ENCODE measurements at places on chromosomes 5 and 9.

DNA sequence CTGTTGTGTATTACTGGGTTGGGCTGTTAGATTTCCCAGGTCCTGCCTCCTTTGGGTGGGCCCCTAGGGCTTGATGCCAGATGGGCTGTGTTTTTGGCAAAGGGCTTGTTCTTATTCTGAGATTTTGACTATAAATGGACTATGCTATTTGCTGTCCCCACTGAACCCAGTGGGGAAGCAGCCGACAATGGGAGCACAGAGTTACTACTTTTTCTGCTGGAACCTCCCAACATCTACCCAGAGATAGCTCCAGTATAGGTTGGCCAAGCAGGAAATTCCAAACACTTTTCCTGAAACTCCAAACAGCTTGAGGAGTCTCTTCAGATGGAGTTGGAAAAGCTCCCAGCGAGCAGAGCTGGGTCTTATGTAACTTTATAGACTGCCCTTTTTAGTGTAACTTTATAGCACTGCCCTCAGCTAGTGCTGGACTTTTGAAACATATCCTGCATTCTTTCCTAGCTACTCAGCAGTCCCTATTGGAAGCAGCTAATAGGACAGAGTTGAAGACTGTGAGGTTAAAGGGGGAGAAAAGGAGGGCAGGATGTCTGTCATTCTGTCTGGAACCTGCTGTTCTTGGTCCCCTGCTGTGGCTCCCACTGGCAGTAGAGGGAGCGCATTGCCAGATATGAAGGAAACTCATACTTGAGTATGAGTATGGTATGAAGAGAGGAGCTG, 21.0 kb downstream of the RUSC2 start:
- DNase-seq: peak; percentile 93

- no peak for DNase-seq
Measured at GRCh38 chr5:75640395-75640794, 29.1 kb downstream of the ANKDD1B start.

DNA sequence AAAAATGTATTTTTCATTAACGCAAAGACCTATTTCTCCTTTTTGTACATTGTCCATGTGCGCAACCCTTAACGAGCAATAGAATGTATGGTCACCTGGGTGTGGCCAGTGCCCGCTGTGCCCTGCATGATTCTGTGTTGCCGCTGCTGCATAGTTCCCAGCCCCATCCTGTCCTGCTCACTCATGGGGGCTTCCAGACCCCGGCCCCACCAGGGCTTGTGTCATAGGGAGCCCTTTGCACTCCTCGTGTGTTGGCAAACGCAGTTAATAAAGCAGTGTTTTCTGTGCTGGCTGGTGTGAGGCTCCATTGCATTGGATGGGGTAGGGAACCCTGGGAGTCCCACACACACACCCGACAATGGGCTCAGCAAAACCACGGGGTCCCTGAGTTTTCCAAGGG, 49.7 kb downstream of the SAR1B start:
- DNase-seq: no peak

GRCh38 chr9:19156026-19156474, 28.8 kb upstream of the PLIN2 start:
- DNase-seq: no peak

GRCh38 chr5:62717301-62717933, 138.8 kb downstream of the LRRC70 start:
- DNase-seq: no peak

- DNase-seq: no peak
Measured at GRCh38 chr5:159493696-159494095, 163.4 kb upstream of the IL12B start.

- no peak for DNase-seq
Measured at GRCh38 chr5:177347699-177348098, 3.8 kb downstream of the LMAN2 start.

DNA sequence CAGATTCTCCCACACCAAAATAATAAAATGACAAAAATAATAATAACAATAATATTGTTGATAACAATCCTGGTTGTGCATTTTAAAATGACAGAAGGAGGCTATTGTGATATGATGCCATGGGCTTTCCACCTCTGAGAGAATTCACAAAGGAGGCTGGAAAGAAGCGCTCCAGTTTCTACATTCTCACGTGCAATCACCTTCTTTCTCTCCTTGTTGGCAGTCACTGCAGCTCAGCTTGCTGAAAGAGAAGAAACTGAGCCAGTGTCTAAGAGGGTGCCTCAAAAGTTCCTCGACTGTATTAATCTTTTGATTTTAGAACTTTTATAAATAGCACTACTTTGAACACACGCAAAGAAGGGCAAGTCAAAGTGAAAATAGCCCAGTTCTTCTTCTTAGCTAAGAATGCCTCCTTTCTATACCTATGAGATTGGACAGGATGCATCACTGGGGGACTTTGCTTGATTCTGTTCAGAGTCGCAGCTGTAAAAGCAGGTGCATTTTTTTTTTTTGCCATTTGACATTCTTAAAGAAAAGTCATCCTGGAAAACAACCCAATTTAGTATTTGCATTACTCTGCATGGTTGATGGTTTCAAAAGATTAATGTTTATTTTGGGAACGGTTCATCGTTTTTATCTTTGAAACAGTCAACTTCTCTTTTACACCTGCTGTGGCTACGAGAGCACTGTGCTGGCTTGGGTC, 12.4 kb upstream of the SUB1 start:
- DNase-seq: peak; percentile 1

- no peak for DNase-seq
Measured at GRCh38 chr5:68369023-68369359, 153.4 kb downstream of the PIK3R1 start.
